ENCODE measurements at places on chromosomes 1 and 21.

DNA sequence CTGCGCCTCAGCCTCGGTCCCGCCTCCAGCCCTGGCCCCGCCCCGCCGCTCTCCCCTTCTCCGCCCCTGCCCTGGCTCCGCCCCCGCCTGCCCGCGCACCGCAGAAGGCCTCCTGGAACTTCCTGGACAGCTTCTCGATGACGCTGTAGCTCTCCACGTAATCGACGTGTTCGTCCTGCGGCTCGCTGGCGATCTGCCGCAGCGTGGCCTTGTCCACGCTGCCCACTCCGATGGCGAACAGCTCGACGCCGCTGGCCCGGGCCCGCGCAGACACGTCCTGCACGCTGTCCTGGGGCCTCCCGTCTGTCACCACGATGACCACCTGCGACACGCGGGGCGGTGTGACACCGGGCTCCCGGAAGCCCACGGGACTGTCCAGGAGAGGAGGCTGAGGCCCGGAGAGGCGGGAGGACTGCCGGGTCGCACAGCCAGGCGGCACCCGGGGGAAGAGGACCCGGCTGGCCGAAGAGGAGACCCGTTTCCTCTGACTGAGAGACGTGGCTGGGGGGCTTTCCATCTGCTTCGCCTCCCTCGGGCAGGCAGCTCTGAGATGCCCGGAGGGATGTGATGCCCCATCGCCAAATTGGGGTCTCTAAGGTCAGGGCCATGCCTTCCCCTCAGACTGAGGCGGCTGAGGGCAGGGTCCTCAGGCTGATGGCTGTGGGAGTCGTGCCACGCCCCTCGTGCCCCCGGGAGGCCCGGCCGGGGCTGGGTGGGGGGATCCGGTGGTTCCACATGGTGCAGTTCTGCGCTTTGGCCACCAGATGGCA lies 4.6 kb downstream of the MATN1 start:
- DNase-seq, result peak; percentile 91

DNA sequence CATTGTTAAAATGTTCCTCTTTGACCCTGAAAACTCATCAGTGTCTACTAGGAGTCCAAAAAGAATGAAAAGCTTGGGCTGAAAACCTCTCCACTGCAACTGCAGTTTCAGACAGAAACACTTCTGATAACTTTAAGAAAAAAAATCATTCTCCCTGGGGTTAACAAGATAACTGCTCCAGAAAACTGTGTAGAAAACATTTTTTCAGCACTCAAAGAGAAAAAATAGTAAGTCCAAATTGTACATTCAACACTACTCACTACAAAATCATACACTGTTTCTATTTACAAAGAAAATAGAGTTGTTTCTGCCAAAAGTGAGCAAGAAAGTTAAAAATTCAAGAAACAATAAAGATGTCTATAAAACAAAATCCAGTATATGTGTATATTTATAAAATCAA lies 157.8 kb downstream of the RERE start:
- DNase-seq, result no peak

- DNase-seq, result no peak
These were observed 360.6 kb downstream of the FAM72C start for GRCh38 chr1:143611159-143611558.

- DNase-seq, result no peak
These were observed 511 bp downstream of the ZNF683 start for GRCh38 chr1:26372039-26372438.

GRCh38 chr1:244757091-244757939 lies 78.1 kb upstream of the COX20 start:
- no peak for DNase-seq

Measured in tibial artery (tissue), 4 donors.